ENCODE measurements at places on chromosomes 6 and 20.

- peaks cover 28% of the 10 kb centered on the region for H3K4me1 ChIP-seq
- no peak overlapping the region for H3K27ac ChIP-seq
- H3K4me3 ChIP-seq, result peak overlapping the region; percentile 48
- H3K27me3 ChIP-seq, result no peaks in the 10 kb centered on the region
Measured at GRCh38 chr6:35522660-35523658, 10.3 kb upstream of the TULP1 start.

- H3K27ac ChIP-seq, result no peak overlapping the region
- no peaks in the 10 kb centered on the region for H3K36me3 ChIP-seq
- no peak overlapping the region for H3K4me3 ChIP-seq
- DNase-seq, result no peak
- peaks cover 6% of the 10 kb centered on the region for H3K27me3 ChIP-seq
Measured at GRCh38 chr20:50412069-50412468, 98.1 kb upstream of the PTPN1 start.

GRCh38 chr6:157516319-157517026 is 135.5 kb downstream of the ZDHHC14 start:
- no peaks in the 10 kb centered on the region for H3K36me3 ChIP-seq
- no peak overlapping the region for H3K4me3 ChIP-seq
- H3K27ac ChIP-seq, result peak overlapping the region; percentile 82
- H3K27me3 ChIP-seq, result no peaks in the 10 kb centered on the region

DNA sequence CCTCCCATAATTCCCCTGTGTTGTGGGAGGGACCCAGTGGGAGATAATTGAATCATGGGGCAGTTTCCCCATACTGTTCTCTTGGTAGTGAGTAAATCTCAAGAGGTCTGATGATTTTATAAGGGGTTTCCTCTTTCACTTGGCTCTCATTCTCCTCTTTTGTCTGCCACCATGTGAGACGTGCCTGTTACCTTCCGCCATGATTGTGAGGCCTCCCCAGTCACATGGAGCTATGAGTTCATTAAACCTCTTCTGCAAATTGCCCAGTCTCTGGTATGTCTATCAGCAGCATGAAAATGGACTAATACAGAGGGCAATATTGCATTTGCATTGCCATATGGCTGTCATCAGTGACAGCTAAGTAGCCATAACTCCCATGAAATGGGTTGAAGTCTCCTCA is 63.2 kb downstream of the ZNF217 start:
- no peaks in the 10 kb centered on the region for H3K36me3 ChIP-seq
- DNase-seq, result no peak
- H3K27me3 ChIP-seq, result no peaks in the 10 kb centered on the region
- no peak overlapping the region for H3K27ac ChIP-seq
- no peak overlapping the region for H3K4me3 ChIP-seq

DNA sequence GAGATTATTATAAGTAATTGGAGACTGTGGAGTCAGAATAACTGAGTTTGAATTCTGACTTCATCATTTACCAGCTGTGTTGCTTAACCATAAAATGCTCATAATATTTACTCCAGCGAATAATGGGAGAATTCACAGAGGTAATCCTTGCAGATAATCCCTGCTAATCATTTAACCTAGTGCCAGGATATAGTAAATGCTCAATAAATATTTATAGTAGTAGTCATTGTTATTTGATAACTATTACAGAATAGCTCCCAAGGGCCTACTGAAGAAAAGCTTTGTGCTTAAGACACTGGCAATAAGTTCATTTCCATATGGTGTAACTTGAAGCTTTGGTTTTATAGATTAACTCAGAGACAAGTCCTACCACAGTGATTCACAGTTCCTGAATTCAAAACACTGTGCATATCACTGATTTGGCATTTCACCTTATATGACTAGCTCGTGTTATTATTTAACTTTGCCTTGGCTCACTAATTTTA is 208.8 kb upstream of the PLCB4 start:
- H3K36me3 ChIP-seq, result no peaks in the 10 kb centered on the region
- no peak overlapping the region for H3K27ac ChIP-seq
- H3K4me1 ChIP-seq, result no peaks in the 10 kb centered on the region
- no peak overlapping the region for H3K4me3 ChIP-seq
- no peaks in the 10 kb centered on the region for H3K27me3 ChIP-seq
- no peak for DNase-seq

- H3K4me1 ChIP-seq, result peaks cover 25% of the 10 kb centered on the region
- no peak overlapping the region for H3K27ac ChIP-seq
- no peaks in the 10 kb centered on the region for H3K27me3 ChIP-seq
Measured at GRCh38 chr6:57116776-57117175, 26.8 kb downstream of the ZNF451 start.

DNA sequence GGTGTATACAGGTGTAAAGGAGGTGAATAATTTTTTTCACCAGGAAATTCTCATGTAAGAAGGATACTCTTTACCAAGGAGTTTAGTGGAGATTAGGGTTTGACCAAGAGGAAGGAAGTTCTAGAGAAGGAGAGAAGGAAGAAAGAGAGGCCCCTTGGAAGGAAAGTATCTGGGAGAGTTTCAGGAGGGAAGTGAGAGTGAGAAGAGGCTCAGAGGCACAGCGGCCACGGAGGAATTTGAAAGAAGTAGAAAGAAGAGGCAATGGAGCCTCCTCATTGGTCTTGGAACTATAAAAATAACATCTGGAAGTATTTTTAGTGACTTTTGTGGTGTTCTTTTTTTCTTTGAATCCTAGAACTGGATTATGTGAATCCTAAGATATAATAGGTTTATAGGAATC is 50.8 kb upstream of the MCUR1 start:
- no peak overlapping the region for H3K4me3 ChIP-seq
- DNase-seq, result no peak
- no peaks in the 10 kb centered on the region for H3K4me1 ChIP-seq
- H3K36me3 ChIP-seq, result no peaks in the 10 kb centered on the region

DNA sequence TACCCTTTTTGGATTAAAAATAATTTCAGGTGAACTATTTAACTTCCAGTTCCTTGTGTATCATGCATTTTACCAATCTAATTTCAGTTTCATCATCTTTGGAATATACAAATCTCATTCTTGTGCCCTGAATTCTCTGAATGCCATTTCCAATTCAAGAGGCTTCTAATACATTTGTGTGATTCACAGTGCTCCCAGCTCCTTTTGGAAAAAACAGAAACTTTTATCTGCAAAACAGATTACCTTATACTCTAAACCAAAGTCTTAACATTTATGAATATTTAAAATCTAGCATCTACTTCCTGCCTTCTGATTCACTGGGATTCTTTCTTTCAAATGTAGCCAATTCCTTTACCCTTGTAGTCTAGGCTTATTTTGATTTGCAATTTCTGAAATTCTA is 11.1 kb upstream of the PEX7 start:
- no peaks in the 10 kb centered on the region for H3K36me3 ChIP-seq
- DNase-seq, result no peak
- H3K4me1 ChIP-seq, result no peaks in the 10 kb centered on the region
- no peak overlapping the region for H3K4me3 ChIP-seq

GRCh38 chr6:79628466-79629288 is 2.5 kb upstream of the SH3BGRL2 start:
- no peak for DNase-seq
- H3K36me3 ChIP-seq, result no peaks in the 10 kb centered on the region
- H3K4me1 ChIP-seq, result no peaks in the 10 kb centered on the region

DNA sequence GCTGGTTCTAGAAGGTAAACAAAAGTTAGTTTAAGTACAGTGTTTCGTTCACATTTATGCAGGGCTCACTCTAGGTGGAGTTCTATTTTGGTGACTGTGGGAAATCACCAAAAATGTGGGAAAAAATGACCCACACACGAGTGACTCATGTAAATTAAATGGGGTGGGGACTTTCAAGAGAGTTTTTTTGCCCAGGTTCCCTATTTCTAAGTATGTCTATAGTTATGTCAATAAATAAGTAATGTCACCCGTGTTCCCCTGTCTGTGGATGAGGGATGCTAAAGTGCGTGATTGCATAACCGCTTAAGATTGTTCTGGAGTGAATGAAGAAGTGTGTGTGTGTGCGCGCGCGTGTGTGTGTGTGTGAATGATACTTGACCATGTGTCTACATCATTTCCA is 69.1 kb downstream of the MYB start:
- H3K27me3 ChIP-seq, result no peaks in the 10 kb centered on the region
- H3K27ac ChIP-seq, result no peak overlapping the region
- no peak for DNase-seq
- no peak overlapping the region for H3K4me3 ChIP-seq
- no peaks in the 10 kb centered on the region for H3K36me3 ChIP-seq

DNA sequence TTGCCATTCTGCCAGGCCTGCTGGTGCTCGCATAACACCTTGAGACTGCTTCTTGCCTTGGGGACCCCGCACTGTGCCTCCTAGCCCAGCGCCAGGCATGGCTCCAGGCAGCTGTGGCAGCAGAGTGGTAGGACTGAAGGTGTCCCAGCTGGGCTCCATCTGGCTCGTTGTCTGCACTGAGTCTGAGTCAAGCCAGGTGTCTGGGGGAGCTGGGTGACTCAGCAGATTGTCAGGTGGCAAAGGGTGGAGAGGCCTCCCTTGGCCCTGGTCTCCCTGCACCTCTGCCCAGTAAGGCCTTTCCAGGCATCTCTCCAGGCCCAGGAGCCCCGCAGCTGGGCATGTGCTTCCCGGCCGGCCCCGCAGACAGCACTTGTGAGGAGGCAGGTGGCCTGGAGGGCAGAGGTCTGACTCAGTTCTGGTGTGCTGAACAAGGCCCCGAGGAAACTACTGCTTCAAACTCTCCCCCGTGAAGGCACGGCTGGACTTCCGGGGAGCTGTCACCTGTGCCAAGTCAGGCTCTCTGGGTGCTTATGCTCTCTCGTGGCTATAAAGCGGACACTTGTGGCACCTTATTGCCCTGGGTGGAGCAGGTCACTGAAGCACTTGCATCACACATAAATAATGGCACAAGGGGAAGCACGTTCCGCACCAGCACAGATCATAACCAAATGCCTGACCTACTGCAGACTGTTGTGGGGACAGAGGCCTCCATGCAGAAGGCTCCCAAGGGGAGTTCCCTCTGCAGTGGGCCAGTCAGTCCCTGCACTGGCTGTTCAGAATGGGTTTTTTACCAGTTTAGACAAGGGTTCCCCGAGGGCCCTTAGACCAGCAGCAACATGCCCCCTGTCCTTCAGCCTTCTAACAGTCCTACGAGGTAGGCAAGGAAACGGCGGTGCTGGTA is 27.5 kb downstream of the FOXC1 start:
- no peaks in the 10 kb centered on the region for H3K27me3 ChIP-seq
- H3K27ac ChIP-seq, result no peak overlapping the region
- DNase-seq, result no peak
- H3K36me3 ChIP-seq, result no peaks in the 10 kb centered on the region

DNA sequence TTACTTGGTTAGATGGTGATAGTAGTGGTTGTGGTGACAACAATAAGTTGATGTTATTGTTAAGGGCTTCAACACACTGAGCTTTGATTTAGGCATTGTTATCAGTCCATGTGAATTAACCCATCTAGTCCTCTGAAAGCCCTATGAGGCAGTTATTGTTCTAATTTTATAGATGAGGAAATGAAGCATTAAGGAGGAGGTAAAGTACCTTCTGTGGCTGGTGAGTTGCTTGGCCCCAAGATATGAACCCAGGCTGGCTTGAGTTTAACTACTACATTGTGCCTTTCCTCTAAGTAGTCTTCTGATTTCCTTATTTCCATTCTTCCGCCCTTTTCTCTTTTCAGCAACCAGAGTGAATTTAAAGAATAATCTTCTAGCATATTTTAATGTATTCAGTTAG is 81.7 kb downstream of the QKI start:
- H3K27ac ChIP-seq, result no peak overlapping the region
- no peak overlapping the region for H3K4me3 ChIP-seq
- peaks cover 33% of the 10 kb centered on the region for H3K4me1 ChIP-seq
- no peaks in the 10 kb centered on the region for H3K27me3 ChIP-seq
- H3K36me3 ChIP-seq, result peaks cover 4% of the 10 kb centered on the region

GRCh38 chr6:155185544-155185943 is 78.3 kb upstream of the CLDN20 start:
- H3K36me3 ChIP-seq, result peaks cover 15% of the 10 kb centered on the region
- peaks cover 4% of the 10 kb centered on the region for H3K4me1 ChIP-seq
- DNase-seq, result no peak
- peaks cover 2% of the 10 kb centered on the region for H3K27me3 ChIP-seq
- no peak overlapping the region for H3K27ac ChIP-seq

DNA sequence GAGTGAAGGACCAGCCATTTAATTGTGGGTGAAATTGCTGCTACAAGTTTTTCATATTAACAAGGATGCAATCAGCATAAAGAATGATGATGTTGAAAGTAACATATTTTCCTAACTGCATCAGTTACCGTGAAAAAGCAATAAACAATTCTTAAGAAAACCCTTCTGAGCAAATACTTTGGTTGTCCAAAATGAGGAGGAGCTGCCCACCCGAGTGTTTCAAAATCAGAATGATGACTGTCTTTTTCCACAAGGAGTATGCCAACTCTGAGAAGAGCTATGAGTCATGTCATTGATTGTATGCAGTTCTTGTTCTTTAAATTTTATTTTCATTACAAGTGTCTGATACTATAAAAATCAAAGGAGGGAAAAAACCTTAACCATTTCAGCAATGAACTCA is 470.5 kb downstream of the COL12A1 start:
- no peak overlapping the region for H3K4me3 ChIP-seq
- H3K36me3 ChIP-seq, result no peaks in the 10 kb centered on the region
- DNase-seq, result no peak
- H3K4me1 ChIP-seq, result no peaks in the 10 kb centered on the region
- no peaks in the 10 kb centered on the region for H3K27me3 ChIP-seq

- peaks cover 42% of the 10 kb centered on the region for H3K4me1 ChIP-seq
- no peak overlapping the region for H3K27ac ChIP-seq
- no peaks in the 10 kb centered on the region for H3K27me3 ChIP-seq
- no peak overlapping the region for H3K4me3 ChIP-seq
- peaks cover 29% of the 10 kb centered on the region for H3K36me3 ChIP-seq
Measured at GRCh38 chr6:12030993-12031550, 19.0 kb downstream of the HIVEP1 start.

- H3K27ac ChIP-seq, result no peak overlapping the region
- H3K4me3 ChIP-seq, result no peak overlapping the region
- no peaks in the 10 kb centered on the region for H3K4me1 ChIP-seq
- H3K27me3 ChIP-seq, result peaks cover 7% of the 10 kb centered on the region
Measured at GRCh38 chr6:150715133-150715532, 115.4 kb downstream of the PLEKHG1 start.

- H3K4me1 ChIP-seq, result no peaks in the 10 kb centered on the region
- no peaks in the 10 kb centered on the region for H3K27me3 ChIP-seq
- no peak for DNase-seq
- no peak overlapping the region for H3K27ac ChIP-seq
Measured at GRCh38 chr20:42567409-42567808, 622.3 kb downstream of the PTPRT start.

DNA sequence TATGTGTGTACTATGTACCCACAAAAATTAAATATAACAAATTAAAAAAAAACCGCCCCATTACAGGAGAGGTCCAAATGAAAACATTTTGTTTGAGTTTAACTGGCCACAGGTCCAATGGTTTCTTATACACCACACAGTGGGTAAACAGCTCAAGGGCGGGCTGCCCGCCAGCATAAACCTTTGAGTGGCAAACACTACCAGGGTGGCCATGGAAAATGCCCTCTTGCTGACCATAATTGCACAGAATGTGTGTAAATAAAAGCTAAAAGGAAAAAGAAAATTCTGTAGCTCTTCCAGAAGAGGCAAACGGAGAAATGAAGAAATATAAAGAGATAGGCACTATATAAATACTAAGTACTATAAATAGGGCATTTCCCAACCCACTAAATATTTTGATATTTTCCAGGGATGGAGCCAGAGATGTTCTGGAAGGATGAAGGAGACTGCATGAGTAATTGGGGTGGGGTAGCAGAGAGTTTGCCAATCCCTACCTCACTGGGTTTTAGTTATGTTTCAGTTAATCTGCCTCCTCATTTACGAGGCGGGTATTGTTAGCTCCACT is 1.1 kb upstream of the CDC5L start:
- H3K4me3 ChIP-seq, result peak overlapping the region; percentile 97
- peak overlapping the region; percentile 93 for H3K27ac ChIP-seq
- no peak for DNase-seq

All from natural killer cell treated with Interleukin-12 subunit alpha and Interleukin-12 subunit beta and Interleukin-15 and Interleukin-18, amount 100 ng/mL, for 72 hours (primary cell).